Upper lobe of right lung (tissue), 1 donor: ENCODE measurements at places on chromosomes 5 and 9.

GRCh38 chr5:41508696-41509398 is 1.6 kb downstream of the PLCXD3 start:
- DNase-seq: no peak

- no peak for DNase-seq
Measured at GRCh38 chr5:128455841-128456361, 82.1 kb downstream of the FBN2 start.

- no peak for DNase-seq
Measured at GRCh38 chr9:33225319-33226147, 14.4 kb upstream of the SPINK4 start.

GRCh38 chr9:92299116-92299515 is 5.6 kb upstream of the IARS1 start:
- no peak for DNase-seq

- DNase-seq: no peak
Measured at GRCh38 chr9:4519604-4520003, 29.3 kb downstream of the SLC1A1 start.

DNA sequence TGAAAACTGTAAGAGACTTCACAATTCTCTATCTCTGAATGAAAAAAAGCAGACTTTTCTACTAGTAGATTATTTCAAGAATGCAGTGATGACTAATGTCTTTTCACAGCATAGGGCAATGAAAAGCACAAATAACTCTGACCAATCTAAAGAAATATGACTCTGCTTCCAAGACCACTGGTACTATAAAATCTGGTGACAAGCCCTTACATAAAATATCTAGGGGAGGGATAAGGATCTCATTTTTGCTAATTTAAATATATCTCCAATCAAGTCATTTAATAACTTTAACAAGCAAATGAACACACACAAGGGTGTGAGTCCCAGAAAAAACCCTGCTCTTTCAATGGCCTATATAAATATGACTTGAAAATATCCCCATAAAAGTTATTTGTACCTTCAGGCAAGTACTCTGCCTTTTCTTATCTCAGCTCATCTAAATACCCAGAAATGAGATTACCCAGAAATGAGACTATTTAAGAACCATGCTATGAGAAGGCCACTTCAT is 105.2 kb downstream of the GNAQ start:
- no peak for DNase-seq

- DNase-seq: no peak
Measured at GRCh38 chr9:32069169-32069813, 315.2 kb upstream of the ACO1 start.

GRCh38 chr5:3837506-3837905 is 241.9 kb downstream of the IRX1 start:
- DNase-seq: no peak

- DNase-seq: no peak
Measured at GRCh38 chr5:97085459-97086181, 56.8 kb downstream of the LIX1 start.

GRCh38 chr9:108861464-108861863 is 602 bp upstream of the ACTL7A start:
- DNase-seq: no peak

DNA sequence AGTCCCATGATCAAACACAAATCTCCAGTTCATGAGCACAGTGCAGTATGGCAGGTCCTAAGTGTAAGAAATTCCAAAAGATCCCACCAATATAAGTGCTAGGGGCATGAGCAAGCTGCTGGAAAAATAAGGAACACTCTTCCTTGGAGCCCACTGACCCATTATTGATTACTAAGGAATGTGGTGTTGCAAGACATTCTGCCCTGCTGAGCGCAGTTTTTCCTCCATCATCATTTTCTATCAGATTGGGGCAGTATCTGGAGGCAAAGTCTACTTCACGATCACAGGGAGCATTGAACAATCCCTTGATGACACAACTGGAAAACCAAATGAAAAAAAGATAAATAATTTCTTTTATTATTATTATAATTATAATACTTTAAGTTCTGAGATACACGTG is 129.2 kb downstream of the UGCG start:
- no peak for DNase-seq

DNA sequence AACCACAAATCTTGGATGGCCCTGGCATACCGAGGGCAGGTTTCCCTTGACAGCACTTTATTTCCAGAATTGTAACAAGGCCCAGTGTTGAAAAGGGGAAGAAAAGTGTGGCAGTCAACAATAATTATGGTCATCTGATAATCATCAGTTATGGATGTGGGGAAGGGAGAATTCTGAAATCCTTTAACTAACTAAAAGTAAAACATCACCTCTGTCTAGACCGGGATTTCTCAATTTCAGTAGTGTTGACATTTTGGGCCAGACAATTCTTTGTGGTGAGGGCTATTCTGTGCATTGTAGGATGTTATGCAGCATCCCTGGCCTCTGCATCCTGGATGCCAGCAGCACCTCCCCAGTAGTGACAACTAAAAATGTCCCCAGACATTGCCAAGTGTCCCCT is 140.4 kb downstream of the PSAT1 start:
- DNase-seq: no peak

GRCh38 chr9:131578021-131578420 is 32.7 kb downstream of the PRRT1B start:
- no peak for DNase-seq

GRCh38 chr5:149310947-149311658 is 34.2 kb upstream of the GRPEL2 start:
- DNase-seq: no peak

- no peak for DNase-seq
Measured at GRCh38 chr9:79829566-79830302, 258.0 kb downstream of the TLE4 start.

- no peak for DNase-seq
Measured at GRCh38 chr9:86695910-86696424, 251.3 kb downstream of the GAS1 start.

DNA sequence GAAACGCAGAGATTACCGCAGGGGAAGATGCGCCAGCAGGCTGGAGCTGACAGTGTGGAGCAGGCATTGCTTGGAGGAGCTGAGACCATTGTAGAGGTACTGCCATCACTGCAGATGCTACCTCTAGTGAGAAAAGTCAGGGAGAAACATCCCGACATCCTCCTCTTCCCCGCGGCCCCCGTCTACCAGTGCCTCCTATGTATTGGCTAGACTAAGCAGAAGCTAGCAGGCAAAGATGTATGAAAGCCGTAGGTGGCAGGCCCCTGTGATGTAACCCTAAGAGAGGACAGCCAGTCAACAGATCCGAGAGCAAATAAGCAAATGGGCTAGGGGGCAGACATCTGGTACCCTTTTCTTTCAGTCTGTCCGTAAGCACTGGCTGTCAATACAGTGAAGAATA is 115.5 kb upstream of the ACTBL2 start:
- DNase-seq: no peak

GRCh38 chr9:5493679-5494511 is 16.4 kb upstream of the PDCD1LG2 start:
- no peak for DNase-seq

DNA sequence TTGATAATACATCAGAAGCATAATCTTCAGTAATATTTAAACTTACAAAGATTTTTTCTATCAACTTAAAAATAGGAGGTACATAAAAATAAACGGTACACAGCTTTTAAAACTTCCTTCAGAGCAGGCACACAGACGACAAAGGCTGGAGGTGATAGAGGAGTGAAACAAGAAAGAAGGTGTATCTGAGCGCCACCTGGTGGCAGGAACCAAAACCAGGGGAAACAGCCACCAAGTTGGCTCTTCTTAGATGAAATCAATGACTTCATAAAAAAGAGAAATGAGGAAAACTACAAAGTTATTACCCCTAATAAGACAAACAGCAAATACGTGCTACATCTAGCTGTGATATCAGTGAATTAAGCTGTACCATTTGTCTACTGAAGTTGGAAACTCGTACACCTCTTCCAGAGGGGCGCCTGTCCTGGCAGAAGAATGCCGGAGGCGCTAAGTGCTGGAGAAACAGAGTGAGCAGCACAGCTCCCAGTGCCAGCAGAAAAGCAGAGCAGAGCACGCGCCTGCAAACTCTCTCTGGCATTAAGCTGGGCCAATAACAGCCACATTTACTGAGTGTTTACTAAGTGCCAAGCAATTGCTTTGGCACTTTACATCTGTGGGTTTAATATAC is 85.9 kb downstream of the SETX start:
- no peak for DNase-seq
